ENCODE measurements at places on chromosomes 16 and 17.

DNA sequence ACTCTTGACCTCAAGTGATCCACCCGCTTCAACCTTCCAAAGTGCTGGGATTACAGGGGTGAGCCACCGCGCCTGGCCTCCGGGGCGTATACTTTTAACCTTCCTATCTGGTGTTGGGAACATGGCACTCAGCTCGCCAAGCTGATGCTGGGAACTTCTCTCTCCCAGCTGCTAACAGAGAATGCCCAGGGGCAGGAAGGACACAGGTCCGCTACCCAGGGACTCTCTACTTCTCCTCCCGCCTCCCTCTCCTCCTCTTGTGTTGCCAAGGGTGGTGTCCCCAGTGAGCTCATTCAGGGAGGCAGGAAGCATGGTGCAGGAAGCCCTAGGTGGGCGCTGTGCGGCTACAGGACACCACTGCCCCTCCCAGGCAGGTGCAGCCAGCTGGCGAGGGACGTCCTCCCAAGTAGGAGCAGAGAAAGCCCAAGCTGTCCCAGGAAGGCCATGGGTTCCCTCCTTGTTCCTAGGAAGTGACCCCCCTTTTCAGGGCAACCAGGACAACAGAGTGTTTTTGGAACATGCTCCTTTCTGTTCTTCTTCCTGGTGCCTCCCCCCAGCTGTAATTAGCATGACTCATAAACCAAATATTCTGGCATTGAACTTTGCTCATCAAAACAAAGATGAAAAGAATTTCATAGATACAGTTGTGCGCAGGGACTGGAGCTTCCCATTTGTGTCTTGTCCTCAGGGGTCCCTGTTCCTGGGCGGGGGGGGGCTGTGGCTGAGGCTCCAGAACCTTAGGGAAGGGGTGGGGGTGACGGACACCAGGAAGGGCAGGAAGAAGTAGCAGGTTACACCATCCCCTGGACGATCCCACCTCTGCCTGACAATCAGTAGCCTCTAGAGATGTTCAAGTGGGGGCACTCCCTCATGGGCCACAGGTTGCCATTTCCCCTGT is 2.7 kb downstream of the C1QTNF1 start:
- no peak for DNase-seq

GRCh38 chr17:40038882-40039513 is 15.2 kb downstream of the MED24 start:
- peak; percentile 65 for DNase-seq

DNA sequence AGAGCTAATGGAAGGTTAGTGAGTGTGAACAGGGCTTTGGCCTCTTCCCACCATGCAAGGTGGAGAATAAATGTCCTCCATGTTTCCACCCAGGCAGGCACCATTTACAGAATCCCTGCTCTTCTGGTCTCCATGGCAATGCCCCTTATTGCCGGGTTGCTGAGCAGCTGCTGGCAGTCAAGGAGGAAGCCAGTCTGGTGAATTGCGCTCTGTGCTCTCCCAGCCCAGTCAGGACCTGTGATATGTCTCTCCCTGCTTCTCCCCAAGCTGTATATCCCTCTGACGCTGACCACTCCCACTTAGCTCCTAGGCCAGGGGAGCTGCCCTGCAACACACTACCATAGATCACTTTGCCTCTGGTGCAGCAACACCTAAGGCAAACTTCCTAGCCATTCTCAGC is 402.1 kb upstream of the ERCC4 start:
- DNase-seq, result peak; percentile 41

DNA sequence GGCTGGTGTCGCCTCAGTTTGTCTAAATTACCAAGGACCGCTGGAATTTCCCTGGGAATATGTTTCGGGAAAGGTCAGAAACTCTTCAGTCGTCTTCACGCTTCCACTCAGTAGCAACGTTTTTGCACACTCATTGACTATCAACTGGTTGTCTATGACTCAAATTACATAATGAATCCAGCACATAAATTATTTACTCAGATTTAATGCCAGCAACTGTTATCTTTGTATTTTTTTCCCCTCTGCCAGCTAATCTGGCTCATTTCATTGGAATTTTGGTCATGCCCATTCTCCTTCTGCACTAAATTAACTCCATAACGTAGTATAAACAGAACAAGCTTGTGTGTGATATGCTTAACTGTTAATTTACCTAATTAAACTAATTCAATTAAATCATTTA is 372.7 kb upstream of the ZFHX3 start:
- peak; percentile 60 for DNase-seq

GRCh38 chr17:74374858-74375257 is 7.6 kb downstream of the GPR142 start:
- no peak for DNase-seq

- peak; percentile 72 for DNase-seq
Observed at GRCh38 chr17:69525920-69526841, 111.7 kb downstream of the MAP2K6 start.

DNA sequence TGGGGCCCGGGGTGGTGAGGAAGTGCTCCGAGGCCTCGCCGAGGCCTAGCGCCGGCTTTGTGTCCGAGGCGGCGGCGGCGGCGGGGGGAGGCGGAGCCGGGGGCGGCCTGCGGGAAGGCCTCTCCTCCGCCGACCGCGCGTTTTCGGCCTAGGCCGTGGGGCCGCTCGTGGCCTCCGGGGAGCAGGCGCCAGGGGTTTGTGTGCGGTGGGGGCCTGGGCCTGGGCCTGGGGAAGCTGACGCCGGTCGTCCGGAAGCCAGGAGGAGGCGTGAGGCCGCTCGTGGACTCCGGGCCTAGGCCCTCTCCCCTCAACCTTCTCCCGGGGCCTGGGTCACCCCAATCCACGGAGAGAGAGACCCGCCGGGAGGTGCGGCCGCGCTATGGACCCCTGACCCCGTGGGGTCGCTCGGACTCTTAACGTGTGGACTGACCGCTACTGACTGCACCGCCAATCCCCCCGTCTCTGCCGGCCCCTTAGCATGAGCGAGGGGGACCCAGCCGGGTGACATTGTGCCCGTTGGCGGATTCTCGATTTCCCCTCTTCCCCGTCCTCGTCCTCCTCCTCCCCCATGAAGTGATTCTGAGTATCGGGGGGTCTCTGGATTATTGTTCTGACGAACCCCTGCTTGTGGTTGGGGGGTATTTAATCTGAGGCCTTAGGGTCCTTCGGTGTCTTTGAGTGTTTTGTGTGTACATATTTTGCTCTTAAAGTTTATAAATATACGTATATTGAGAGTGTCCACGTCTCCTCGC is 660 bp downstream of the RBBP6 start:
- peak; percentile 52 for DNase-seq

GRCh38 chr17:17774009-17774881 is 62.5 kb downstream of the SREBF1 start:
- no peak for DNase-seq

DNA sequence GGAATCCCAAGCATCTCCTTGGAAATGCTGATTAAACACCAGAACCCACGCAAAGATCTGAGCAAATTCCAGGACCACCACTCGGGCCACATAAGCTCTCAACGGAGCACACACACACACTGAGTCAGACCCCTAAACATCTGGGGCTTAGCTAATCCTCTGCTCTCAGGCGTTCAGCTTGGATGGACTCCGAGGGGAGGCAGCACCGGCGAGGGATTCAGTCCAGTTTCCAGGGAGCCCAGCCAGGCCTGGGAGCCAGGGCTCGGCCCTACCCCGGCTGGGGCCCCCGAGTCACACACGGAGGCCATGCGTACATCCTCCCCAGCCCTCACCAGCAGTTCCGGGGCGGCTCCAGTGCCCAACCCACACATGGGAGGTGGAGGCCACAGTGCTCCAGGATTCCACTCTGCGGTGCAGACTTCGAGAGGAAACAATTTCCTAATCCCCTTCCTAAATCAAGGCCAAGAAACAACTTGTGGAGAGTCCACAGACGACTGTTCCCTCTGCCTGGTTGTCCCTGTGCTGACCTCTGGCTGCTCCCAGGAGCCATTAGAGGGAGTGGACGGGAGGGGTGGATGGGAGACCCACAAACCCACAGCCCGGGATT is 70.5 kb downstream of the GAS7 start:
- peak; percentile 33 for DNase-seq

DNA sequence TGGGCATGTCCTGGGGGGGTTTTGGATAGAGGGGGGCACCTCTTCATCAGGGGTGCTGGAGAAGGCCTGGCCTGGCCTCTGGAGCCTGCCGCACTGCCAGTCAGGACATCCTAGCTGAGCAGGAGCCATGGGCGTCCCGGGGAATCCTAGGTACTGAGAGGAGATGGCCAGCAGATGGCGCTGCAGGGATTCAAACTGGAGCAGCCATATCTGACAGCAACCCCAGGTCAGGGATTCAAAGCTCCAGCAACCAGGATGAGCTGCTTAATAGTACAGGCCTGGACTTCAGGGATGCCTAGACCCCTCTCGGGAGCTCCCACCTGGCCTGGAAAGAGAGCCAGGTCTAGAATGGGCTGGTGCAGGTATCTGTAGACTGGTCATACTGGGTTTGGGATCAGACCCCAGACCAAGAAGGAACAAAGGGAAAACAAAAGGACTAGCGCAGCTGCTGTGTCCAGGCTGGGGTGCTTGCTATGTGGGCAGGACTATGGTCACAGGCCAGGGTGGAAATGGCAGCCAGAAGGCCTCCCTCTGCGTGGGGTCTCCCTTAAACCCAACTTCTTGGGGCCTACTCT is 306.9 kb upstream of the RBFOX1 start:
- DNase-seq, result peak; percentile 59

DNA sequence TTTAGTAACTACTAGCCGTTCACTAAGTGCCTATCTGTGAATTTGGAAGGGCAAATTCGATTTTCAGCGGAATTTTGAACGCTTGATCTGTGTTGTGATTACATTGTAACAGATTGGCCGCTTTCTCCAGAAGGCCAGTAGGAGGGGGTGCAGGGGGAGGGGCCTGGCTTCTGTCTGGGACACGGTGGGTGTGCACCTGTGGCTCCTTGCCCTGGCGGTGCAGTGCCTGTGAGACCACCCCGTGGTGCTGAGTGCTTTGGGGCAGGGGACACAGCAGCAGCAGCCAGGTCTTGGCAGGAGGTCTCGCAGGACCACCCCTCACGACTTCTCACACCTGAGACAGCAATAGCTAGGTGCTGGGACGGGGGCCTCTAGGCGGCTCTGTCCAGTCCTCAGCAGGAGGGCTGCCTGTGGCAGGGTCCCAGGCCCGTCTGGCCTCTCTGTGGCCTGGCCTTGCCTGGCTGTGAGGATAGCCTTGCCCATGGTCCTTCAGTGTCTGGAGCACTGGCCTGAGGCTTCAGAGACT is 1.8 kb downstream of the UBE2I start:
- DNase-seq, result no peak

- no peak for DNase-seq
Observed at GRCh38 chr17:3528403-3528851, 29.2 kb downstream of the TRPV3 start.

GRCh38 chr17:51853857-51854256 is 304.7 kb downstream of the CA10 start:
- no peak for DNase-seq

GRCh38 chr17:1533661-1534325 is 17.4 kb upstream of the INPP5K start:
- no peak for DNase-seq

DNA sequence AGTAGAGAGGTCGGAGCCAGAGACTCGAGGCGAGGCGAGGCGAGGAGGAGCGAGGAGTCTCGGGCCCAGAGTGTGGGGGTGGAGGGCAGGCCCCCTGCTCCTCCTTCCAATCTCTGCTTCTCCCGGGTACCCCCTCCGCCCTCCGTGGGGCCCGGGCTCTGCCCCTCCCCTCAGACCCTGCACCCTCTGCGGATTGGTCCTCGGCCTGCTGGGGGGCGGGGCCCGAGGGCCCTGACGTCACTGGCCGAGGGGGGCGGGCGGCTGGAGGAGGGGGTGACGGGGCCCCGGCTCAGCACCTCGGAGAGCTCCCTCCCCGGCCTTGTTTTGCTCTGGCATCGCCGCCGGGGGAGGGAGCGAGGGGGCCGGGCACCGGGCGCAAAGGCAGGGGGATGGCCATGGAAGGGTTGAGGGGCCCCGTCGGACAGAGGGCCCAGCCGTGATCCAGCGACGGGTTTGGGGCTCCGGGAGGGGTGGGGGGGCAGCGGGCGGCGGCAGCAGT is at the start of gene RUNDC3A:
RUNDC3A (plus strand) TSS at position 282 of the 499 bp plus-strand sequence. CDS start 232 bp downstream, outside the sequence.
- peak; percentile 96 for DNase-seq

DNA sequence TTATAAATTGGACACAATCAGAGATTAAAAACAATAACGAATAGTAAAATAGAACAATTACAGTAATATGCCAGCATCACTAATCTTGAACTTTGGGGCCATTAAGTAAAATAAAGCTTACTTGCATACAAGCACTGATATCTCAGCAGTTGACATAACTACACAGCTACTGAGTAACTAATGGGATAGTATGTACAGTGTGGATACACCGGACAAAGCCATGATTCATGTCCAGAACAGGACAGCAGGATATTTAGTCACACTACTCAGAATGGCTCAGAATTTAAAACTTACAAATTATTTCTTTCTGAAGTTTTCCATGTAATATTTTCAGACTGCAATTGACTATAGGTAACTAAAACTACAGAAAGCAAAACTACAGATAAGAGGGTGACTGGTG is 427.5 kb downstream of the CDH13 start:
- DNase-seq, result no peak

DNA sequence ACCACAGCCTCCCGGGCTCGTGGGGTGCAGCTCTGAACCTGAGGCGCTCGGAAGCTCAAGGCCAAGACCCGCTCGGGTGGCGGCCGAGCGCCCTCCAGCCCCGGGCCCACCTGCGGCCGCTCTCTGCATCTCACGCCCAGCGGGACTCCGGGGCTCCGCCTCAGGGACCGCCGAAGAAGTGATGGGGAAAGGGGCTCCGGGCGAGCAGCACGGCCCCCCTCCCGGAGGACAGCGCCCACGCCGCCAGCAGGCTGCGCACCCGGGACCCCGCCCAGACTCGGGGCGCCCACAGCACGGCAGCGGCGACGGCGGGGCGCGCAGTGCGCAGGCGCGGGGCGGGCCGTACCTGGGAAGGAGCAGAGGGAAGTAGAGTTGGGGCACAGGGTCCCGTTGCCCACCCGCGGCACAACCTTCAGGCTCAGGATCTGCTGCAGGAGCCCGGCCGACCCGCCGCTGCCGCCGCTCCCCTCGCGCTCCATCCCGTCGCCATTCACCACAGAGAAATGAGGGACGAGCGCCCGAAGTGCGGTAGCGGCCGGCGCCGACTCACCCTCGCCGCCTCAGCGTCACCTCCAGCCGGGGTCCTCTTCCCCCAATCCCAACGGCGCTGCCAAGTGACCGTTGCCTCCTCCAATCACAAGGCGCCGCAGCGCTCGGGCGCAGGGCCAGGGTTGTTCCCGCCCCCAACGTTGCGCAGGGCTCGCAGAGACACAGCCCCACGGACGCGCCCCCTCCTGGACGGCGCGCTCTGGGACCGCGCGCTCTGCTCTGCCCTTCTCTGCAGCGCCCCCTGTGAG is at the start of gene TMEM170A:
TMEM170A (minus strand) TSS at position 568 of the 797 bp plus-strand sequence; CDS start at position 479, 89 bp downstream.
- DNase-seq, result peak; percentile 99

DNA sequence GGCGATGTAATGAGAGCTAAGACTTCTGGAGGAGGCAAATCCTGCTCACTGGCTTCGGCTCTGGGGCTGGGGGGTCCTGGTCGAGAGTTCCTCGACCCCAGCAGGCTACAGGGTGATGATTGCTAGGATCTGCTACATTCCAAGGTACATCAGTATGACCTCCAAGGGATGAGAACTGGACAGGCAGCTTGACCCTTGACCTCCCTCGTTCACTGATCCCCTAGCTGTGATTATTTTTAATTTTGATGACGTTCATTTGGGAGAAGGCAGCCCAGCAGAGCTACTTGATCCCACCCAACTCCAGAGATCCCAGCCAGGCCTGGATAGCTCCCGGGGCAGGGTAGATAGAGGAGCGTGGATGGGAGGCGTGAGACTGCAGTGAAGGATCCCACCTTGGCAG is 242.3 kb downstream of the MAF start:
- DNase-seq, result no peak
